ENCODE measurements at places on chromosomes 16 and 17.

GRCh38 chr17:72171703-72172667 is 51.2 kb downstream of the SOX9 start:
- DNase-seq: peak; percentile 38

DNA sequence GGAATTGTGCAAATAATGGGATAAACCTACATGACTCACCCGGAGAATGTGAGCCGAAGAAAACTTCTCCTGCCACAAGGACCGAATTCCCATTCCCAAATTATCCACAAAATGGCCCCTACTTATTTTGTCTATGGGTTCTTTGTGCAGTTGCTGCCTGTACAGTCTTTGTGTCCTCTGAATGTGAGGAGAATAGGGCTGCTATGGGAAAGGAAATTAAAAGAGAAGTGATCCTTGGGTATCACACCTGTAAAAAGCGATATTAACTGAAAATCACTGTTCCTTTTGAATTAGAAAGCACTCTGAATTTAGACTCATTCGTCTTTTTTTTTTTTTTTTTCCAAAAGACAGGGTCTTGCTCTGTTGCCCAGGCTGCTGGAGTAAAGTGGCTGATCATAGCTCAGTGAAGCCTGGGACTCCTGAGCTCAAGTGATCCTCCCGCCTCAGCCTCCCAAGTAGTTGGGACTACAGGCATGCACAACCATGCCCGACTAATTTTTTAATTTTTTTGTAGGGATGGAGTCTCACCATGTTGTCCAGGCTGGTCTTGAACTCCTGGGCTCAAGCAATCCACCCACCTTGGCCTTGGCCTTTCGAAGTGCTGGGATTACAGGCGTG is 45.4 kb downstream of the CHD9 start:
- no peak for DNase-seq

GRCh38 chr16:85174871-85175723 is 62.8 kb upstream of the CIBAR2 start:
- DNase-seq: no peak

DNA sequence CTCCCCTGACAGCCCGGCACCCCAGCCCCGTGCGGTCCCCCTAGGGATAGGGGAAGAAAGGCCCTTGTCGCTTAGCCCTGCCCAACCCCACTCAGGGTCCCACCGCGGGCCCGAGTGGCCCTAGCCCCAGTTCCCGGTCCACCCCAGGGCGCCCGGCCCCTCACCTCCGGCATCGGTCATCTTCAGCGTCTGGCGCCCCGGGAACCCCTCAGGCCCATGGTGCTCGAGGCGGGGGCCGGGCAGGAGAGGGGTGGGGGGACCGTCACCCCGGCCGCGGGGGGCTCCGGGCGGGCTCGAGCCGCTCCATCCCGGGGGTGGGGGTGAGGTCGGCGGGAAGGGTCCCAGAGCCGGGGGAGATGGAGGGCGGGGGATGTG is 620 bp downstream of the SAMD14 start:
- DNase-seq: no peak

GRCh38 chr16:84483882-84484565 is 20.4 kb downstream of the MEAK7 start:
- DNase-seq: no peak

DNA sequence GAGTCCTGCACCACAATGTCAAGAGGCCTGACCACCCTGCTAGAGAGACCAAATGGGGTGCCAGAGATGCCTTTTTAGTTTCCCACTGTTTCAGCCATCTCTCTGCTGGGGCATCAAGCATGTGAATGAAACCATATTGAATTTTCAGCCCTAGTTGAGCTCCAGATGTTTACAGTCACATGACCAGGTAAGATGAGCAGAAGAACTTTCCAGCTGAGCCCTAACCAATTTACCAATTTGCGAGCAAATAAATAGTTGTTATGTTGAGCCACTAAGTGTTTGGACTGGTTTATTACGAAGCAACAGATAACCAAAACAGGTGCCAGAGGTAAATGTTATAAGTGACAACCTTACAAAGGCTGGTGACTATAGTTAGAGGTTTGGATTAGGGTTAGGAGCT is 209.1 kb upstream of the CCL2 start:
- DNase-seq: no peak

- DNase-seq: no peak
These were observed 56.5 kb downstream of the CYTH1 start for GRCh38 chr17:78725448-78726021.

- no peak for DNase-seq
These were observed 42.5 kb downstream of the GOSR1 start for GRCh38 chr17:30519707-30520106.

DNA sequence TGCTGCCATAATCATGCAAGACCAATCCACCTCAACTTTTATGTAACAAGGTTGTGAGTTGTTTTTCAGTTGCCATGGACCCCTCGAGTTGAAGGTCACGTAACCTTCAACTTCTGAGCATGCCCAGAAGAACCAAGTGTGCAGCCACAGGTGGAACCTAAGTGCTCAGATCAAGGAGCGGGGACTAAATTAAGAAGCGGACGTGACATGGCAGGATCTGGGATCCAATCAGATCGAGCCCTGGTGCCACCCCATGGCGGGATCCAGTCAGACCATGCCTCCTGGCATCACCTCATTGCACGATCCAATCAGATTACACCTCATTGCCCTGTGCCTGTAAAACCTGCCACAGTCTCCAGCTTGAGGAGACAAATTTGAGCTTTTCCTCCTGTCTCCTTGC is 204.5 kb upstream of the CDH5 start:
- DNase-seq: no peak

GRCh38 chr16:88012360-88012759 is 61.1 kb downstream of the BANP start:
- DNase-seq: no peak
